Ammon's horn (tissue), 1 donor: ENCODE measurements at places on chromosomes 4 and X.

DNA sequence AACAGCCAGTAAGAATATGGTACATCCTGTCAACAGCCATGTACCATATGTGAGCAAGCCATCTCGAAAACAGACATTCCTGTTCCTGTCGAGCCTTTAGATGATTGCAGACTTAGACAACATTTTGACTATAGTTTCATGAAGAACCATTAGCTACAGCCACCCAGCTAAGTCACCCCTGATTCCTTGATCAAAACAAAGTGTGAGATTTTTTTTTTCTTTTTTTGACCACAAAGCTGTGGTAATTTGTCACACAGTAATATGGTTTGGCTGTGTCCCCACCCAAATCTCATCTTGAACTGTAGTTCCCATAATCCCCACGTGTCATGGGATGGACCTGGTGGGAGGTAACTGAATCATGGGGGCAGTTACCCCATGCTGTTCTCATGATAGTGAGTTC lies 15.2 kb upstream of the HADH start:
- no peak for DNase-seq

GRCh38 chr4:138405934-138406567 lies 163.9 kb upstream of the SLC7A11 start:
- DNase-seq: no peak

DNA sequence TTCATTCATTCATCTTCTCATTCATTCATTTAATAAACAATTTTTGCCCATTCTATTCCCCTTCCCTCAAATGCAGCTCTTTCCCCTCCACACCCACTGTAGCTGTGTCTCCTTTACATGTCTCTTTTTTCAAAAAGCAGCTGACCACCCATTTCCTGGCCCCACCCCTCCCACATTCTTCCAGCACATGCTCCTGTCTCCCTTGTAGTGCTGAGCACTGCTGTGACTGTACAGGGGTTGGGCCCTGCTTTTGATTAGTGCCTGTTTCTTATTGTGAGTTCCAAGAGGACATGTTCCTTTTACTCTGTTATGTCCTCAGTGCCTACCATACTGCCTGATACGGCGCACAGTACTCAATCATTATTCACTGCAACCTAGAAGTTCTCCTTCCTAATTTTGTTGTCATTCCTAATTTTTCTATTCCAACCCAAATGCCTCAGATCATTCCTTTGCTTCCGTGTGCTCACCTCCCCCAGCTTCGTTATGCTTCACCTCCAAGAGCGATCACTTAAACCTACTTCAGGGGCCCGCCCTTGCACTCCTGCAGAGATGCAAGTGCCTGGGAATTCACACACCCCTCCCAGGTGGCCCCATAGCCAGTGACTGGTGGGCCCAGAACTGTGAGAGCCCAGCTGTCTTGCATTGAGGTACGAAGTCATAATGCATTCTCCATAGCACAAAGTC lies 152.2 kb downstream of the STK32B start:
- DNase-seq: no peak

DNA sequence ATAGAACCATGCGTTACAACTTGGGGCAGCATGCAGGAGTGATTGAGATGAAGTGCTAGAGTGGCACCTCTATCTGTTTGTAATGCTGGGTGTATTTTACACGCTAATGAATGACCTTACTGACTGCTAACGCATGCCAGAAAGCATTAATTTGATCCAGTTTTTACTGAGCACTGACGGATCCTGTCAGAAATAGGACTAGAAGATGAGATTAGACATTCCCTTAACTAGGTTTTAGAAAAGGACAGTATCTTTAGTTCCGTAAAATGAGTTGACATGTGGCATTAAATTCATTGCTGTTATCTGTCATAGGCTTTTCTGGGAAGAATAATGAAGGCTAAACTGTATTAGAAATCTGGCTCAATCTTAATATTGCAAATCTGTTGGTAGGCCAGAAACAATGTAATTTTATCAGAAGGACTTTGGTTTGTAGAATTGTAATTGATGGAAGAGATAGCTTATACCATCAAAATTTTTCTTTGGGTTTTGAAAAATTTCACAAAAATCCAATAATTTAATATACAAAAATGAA lies 140.4 kb upstream of the WDFY3 start:
- no peak for DNase-seq

DNA sequence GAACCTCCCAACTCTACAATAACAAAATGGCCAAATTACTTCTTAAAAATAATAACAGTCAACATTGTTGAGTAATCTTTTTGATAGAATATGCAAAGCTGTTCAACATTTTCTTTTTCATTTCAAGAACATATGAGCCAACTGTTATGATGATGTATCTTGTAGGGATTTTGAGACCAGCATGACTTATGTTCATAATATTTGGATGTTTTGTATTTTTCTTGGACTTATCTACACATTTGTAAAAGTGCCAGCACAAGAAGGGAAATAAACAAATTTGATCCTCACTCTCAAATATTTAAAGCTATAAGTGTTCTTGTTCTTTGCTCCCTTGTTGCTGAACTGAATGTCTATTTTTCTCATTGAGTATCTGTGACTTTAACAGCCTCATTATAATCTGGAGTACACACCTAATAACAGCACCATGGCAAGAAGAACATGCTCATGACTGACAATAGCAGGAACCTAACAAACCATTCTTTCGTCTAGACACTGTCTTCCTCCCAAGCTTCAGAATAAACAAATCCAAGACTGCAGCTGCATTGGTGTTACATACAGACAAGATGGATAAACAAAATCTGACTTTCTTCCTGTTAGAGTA lies 1049.7 kb downstream of the FAT4 start:
- no peak for DNase-seq

DNA sequence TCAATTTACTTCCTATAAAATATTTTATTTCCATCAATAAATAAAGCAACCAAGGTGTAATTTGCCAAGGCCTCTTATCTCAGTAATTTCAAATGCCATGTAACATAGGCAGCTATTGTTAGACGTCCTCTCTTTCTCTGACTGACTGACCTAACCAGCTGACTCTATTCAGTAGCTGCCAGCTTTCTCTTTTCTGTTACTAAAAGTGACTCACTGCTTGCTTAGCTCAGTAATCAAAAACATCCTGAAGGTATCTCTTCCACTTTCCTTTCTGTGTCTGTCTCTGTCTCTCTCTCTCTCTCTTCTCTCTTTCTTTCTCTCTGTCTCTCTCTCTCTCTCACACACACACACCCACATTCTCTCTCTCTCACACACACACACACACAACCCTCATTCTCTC lies 134.2 kb downstream of the SPOCK3 start:
- DNase-seq: peak; percentile 82
